Type B pancreatic cell (in vitro differentiated cells): ENCODE measurements at places on chromosomes 7 and 10.

- no peak for DNase-seq
These were observed 13.3 kb downstream of the JMJD1C start for GRCh38 chr10:63452524-63452923.

GRCh38 chr7:13742126-13742525 lies 247.3 kb downstream of the ETV1 start:
- no peak for DNase-seq

- DNase-seq = no peak
These were observed 31.1 kb upstream of the C1GALT1 start for GRCh38 chr7:7151285-7151684.

DNA sequence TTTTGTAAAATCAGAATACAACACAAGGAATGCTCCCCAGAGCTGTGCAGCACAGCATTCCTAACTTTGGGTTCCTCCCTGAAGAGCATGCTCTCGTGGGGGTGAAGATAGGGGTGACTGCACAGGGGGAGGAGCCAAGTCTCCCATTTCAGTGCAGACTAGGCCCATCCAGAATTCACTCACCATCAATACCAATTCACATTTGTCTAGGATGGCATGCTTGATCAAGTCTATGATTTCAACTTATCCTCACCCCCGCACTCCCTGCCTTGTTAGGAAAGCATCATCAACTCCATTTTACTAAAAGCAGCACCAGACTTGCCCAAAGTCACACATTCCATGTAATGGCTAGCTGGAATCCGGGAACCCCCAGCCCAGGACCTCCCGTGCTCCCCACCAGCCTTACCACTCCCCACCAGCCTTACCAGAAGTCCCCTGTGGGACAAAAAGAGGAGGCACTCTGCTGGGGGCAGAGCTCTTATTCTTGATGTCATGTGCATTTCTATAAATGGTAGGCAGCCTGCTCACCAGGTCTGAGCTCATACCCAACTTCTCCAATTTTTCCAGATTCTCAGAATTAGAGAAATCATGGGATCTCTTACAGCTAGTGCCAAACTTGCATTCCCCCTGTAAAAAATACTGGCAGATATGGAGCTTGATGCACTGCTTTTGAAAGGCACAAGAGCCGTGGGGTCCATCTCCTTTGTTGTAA lies 6.2 kb downstream of the PARP12 start:
- no peak for DNase-seq

- no peak for DNase-seq
These were observed 16.8 kb downstream of the TRIM8 start for GRCh38 chr10:102660888-102661657.

GRCh38 chr10:72228318-72228751 lies 12.3 kb upstream of the ASCC1 start:
- no peak for DNase-seq

- DNase-seq = no peak
These were observed 2.0 kb upstream of the KIF11 start for GRCh38 chr10:92590623-92591549.

DNA sequence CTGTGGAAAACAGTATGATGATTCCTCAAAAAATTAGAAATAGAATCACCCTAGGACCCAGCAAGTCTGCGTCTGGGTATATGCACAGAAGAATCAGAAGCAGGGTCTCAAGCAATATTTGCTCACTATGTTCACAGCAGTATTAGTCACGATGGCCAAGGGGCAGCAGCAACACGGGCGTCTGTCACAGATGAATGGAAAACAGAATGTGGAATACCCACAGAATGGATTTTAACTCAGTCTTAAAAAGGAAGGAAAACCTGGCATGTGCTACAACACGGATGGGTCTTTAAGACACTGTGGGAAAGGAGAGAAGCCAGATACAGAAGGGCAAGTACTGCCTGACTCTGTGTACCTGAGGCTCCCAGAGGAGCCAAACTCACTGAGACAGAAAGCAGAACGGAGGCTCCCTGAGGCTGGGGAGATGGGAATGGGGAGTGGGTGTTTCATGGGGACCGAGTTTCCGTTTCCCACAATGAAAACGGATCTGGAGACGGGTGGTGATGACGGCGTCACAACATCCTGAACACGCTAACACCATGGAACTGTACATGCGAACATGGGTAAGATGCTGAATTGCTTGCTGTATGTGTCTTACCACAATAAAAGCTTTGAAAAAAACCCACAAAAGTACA lies 36.7 kb upstream of the INPP5A start:
- no peak for DNase-seq

GRCh38 chr10:113099431-113100183 lies 149.6 kb downstream of the TCF7L2 start:
- no peak for DNase-seq

DNA sequence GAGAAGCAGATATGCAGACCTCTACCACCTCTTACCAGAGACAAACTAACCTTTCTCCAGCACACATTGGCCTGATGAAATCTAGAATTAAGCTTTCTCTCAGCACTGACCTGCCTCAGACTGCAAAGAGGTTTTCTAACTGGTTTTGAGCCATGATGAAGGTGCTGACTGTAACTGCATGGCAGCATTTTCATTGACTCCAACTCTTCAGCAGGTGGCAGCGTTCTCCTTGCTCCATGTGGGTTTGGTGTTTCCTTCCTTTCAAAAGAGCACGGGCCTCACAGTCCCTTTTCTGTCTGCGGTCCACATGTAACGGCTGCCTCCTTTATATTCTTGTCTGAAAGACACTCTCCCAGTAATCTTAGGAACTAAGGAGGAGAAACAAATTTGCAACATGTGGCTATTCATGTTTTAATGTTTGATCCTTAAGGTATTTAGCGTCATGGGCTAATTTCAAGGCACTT lies 12.6 kb downstream of the KLLN start:
- DNase-seq = no peak
